NCI-H82 (cell line): ENCODE measurements at places on chromosomes 2 and 18.

- DNase-seq, result no peak
Observed at GRCh38 chr2:59080451-59081181, 839.5 kb upstream of the FANCL start.

DNA sequence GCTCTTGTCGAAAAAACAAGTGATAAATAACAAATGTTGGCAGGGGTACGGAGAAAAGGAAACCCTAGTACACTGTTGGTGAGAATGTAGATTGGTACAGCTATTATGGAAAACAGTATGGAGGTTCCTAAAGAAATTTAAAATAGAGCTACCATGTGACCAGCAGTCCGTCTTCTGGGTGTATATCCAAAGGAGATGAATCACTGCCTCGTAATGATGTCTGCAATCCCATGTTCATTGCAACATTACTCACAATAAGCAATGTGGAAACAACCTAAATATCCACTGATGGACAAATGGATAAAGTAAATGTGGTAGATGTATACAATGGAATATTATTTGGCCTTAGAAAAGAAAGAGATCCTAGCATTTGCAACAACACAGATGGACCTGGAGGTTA, 50.6 kb downstream of the SLC16A14 start:
- no peak for DNase-seq

DNA sequence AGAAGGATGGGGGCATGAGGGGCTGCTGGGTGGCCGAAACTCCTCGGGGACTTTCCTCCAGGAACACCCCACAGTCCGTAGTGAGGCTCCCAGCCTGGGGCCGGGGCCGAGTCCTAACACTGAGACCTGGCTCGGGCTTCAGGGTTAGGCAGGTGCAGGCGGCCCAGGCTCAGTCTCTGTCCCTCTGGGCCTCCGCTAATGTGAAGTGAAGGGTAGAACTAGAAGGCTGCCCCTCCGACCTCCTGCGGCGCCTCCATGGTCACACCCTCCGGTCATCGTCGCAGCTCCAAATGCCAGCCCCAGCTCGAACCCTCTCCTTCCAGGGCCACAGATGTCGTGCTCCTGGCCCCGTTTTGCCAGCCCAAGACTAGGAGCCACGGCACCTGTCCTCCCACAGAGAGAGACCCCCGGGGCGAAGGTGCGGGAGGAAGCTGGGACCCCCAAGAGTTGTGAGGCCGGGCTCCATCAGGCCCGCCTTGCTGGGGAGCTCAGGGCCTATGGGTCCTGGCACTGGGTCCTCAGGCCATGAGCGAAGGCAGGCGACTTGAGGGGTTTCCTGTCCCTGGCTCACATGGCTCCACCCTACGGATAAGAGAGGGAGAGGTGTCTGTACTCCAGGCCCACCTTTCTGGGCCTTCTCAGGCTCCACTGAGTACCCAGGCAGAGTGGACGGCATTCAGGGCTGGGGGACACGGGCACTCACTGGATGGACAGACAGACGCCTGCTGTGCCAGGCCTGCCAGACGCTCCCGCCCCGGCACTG, 797 bp downstream of the ANO7 start:
- no peak for DNase-seq

- peak; percentile 45 for DNase-seq
Observed at GRCh38 chr18:58859907-58860306, 4.8 kb upstream of the ZNF532 start.

- DNase-seq, result no peak
Observed at GRCh38 chr2:224217962-224218347, 178.9 kb upstream of the SERPINE2 start.

- no peak for DNase-seq
Observed at GRCh38 chr2:126990200-126990599, 91.5 kb downstream of the TEX51 start.

GRCh38 chr2:29000481-29000880, 19.4 kb downstream of the TOGARAM2 start:
- no peak for DNase-seq
